GM12865 (cell line): ENCODE measurements at places on chromosomes 1 and 21.
A peak's percentile ranks its signal among the peaks of the same experiment; 100 is the strongest.

DNA sequence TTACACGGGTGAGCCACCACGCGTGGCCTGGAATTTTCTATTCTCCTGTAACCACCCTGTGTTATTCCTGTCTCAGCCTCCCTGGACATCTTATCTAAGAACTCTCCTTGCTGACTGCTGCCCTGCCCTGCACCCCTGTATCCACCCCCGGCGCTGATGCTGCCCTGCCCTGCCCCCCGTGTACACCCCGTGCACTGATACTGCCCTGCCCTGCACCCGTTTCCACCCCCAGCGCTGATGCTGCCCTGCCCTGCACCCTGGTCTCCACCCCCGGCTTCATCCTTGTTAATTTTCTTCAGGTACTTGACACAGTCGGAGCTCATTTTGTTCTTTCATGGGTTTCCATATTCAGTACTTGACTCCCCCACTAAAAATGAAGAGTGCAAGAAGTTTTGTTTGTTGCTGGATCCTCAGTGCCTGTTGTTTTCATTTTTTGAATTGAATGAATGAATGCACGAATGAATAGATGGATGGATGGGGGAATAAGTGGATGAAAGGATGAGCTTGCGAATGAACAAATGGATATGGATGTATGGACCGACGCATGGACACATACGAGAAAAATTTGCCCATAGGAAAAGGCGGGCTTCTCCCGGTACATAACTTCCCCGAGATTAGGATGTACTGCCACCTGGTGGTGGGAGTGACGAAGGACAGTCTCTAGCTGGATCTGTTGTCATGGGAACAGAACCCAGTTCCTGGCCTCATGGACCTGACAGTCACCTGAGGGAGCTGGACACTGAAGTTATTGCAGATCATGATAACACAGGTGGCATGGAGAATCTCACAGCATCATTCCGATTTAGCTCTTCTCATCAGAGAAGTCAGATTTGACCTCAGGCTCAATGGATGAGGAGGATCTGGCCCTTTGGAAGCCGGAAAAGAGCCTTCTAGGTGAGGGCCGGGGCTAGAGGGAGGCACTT lies 14.9 kb downstream of the AADACL4 start:
- peak; percentile 73 for DNase-seq

GRCh38 chr1:67322442-67322841 lies 14.8 kb downstream of the IL12RB2 start:
- DNase-seq = no peak

DNA sequence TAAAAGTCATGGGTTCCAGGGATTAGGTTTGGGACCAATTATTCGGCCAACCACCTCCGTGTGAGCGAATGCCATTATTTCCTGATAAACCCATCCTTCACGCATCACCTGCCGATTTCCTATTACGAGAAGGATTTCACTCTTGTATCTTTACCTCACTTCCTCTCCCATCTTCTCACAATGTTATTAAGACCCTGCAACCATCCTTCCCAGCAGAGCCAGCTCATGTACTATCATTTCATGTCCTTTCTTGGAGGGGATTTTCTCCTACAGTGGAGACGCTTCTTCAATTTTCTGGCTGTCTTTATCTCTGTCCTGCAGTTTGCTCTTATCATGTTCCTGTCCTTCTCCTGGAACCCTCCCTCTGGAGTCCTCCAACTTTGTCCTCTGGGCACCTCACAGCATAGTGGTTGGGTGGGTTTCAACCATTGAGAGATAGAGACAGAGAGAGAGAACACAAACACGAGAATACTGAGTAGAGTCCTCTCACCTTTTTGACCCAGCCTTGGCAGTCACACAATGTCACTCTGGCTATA lies 192.2 kb downstream of the DYRK1A start:
- DNase-seq = no peak

DNA sequence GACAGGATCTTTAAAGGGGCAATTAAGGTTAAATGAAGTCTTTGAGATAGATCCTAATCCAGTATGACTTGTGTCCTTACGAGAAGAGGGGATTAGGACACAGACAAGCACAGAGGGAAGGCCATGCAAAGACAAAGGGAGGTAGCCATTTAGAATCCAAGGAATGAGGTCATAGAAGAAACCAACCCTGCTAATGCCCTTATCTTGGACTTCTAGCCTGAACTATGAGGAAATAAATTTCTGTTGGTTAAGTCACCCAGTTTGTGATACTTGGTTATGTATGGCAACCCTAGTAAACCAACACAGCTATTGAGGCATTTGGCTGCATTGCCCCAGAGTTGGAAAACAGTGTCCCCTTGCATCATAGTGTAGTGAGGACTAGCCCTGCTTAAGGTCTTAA lies 121.3 kb downstream of the MAST2 start:
- no peak for DNase-seq

- DNase-seq = no peak
Measured at GRCh38 chr1:186948535-186948934, 119.8 kb downstream of the PLA2G4A start.

GRCh38 chr1:52472384-52472783 lies 68.0 kb downstream of the PRPF38A start:
- DNase-seq = no peak

- DNase-seq = no peak
Measured at GRCh38 chr1:35319988-35320713, 51.6 kb downstream of the ZMYM4 start.

DNA sequence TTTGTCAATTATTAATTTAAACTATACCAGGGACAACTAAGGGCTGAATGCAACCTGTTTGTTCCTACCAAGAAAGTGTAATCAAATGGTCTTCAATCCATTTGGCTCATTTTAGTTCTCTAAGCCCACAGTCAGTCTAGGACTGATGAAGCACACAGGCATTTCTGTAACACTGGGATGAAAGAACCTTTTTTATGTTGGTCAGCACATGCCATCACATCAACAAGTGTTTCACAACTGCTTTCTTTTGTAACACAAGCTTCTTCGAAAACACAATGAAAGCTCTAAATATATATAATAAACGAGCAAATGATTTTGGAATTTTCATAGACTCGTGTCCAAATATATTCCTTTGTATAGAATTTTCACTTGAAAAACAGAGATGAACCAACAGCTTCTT lies 28.8 kb downstream of the HEATR1 start:
- DNase-seq = no peak

- DNase-seq = no peak
Measured at GRCh38 chr1:6466023-6466422, at the start of gene TNFRSF25. TNFRSF25 (minus strand) TSS chr1:6466173; CDS start chr1:6466107, 66 bp downstream.

- no peak for DNase-seq
Measured at GRCh38 chr1:24139222-24139489, 3.8 kb downstream of the IL22RA1 start.

DNA sequence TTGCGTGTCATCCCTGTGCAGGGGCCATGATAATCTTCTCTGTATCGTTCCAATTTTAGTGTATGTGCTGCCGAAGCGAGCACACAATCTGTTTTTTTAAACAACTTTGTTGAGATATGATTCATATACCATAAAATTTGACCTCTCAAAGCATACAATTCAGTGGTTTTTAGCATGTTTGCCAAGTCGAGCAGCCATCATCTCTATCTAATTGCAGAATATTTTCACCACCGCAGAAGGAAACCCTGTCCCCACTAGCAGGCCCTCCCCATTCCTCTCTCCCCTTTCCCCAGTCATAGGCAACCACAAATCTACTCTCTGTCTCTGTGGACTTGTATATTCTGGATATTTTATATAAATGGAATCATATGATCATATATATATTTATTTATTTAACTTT lies 78.7 kb upstream of the TINAGL1 start:
- DNase-seq = no peak

GRCh38 chr1:91831132-91831930 lies 54.6 kb downstream of the TGFBR3 start:
- DNase-seq = no peak

- DNase-seq = no peak
Measured at GRCh38 chr1:157367870-157368269, 184.4 kb downstream of the FCRL5 start.

- DNase-seq = no peak
Measured at GRCh38 chr1:111875640-111876039, 113.8 kb downstream of the KCND3 start.

GRCh38 chr1:171576144-171576543 lies 45.9 kb upstream of the MYOCOS start:
- DNase-seq = no peak

DNA sequence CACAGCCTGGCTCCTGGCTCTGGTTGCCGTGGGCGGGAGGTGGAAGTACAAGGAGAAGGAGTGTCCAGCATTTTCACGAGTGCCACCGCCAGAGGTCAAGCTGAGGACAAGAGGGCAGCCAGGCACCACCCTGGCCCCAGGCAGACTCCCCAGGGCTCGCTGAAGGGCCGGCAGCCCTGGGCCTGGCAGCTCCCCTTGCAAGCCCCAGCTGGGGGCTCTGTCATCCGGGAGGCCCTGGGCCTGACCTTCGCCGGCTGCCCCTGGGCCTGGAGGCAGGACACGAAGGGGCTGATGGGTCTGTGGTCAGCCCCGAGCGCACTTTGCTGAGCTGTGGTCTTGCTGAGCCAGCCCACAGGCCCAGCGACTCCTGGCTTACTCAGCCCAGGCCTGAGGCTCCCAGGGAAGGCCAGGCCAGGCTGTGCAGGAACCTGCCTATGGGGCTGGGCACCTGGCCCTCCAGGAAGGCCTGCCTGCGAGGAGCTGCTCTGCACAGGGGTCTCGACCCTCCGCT lies 74.8 kb downstream of the MORN1 start:
- DNase-seq = no peak

DNA sequence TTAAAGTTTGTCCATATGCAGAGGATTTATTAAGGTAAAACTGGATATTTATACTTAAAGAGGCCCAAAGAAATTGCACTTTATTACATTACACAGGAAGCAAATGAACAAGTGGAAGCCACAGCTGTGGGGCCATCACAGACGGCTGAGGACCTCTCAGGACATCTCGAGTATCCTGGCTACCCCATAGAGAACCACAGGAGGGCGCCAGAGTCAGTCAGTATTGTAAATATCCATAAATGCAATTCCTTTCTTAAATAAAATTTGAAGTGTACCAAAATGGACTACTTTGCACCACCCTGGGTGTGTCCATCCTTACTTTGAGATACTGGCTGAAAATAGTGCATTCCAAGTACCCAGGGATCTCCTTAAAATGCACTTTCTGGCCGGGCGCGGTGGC lies 257.2 kb downstream of the MRPL39 start:
- peak; percentile 46 for DNase-seq

GRCh38 chr1:29629814-29630516 lies 393.6 kb downstream of the PTPRU start:
- DNase-seq = no peak

- no peak for DNase-seq
Measured at GRCh38 chr1:25492323-25492722, 51.1 kb upstream of the LDLRAP1 start.

GRCh38 chr21:41373763-41374162 lies 11.9 kb downstream of the MX2 start:
- no peak for DNase-seq

DNA sequence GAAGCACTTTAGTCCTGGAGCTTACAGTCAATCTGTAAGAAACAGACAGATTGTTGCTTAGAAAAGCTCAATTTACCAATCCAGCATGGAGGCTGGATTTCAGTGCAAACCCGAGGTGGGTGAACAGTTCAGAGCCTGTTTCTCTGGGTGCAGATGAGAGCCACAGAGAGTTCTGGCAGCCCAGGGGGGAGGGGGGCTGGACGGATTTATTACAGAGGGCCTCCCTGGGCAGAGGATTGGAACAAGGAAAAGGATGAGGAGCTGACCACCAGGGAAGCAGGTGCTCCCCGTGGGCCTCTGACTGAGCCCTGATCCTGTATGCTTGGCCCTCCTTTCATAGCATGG lies 38.0 kb upstream of the EPS8L3 start:
- no peak for DNase-seq

DNA sequence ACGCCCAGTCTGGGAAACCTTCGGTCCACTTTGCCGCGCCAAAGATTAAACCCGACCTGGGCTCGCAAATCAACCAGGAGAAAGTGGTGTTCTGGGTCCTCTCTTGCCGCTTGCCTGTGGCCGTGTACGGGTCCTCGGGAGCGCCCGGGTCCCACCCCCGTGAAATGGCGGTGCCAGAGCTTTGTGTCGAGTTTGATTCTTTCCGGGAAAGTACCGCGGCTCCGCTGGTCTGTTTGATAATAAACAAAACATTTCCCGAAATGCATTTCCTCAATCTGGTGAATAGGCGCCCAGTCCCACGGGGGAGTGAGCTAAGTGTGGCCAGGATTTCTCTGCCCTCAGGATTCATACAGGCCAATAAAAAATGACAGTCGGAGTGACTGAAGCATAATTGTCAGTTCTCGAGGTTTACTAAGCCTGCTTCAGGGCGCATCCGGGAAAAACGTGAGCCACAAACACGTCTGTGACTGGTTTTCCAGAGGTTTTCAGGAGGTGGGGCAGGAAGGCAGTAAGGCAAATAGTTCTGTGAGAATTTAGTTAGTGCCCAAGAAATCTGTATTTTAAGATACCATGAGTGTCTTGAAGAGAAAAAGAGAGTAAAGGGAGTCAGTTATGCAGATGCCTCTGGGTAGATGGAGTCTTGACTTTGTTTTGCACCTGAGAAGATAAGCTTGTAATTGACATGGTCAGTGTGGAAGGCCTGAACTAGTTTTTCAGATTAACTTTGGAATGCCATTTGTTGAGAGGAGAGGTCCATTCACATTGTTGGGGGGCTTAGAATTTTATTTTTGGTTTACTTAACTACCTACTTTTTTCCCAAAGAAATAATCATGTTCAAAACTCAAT lies 675 bp downstream of the IFNAR1 start:
- DNase-seq = peak; percentile 75

DNA sequence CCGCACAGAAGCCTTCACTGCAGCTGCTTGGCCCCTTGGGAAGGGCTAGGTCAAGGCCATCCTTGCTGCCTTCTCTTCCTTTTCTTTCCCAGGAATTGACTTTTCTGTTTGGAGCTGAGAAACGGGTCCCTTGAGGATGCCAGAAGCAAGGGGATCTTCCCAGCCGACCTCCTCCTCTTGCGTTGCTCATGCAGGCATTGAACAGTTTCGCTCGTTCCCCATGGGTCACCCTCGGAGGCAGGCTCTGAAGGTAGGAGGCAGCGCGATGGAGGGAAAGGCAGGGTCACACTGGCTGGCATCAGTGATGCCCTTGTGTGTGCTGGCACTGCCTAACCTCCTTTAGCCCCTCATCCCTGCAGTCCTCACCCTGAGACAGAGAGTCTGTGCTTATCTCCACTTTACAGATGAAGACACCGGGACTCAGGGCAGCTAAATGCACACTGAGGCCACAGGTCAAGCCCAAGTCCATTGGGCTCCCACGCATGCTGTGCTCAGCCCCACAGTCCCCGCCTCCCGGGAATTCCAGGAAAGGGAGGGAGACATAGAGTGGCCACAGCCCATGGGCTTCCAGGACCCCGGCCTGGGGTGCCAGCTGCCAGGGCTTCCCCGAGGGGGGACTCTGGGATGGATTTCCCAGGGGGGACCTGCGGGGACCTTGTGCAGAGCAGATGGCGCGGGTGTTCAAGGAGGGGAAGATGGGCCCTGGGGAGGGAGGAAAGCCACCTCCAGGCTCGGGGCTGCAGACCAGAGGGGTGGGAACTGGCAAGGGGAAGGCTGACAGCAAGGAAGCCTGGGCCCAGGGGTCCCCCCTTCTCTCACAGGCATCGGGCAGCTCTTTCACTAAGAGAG lies 90.2 kb downstream of the SPSB1 start:
- DNase-seq = no peak

GRCh38 chr1:247474367-247474766 lies 16.5 kb upstream of the OR2B11 start:
- DNase-seq = no peak
